NCI-H2029 treated with DMSO at 0.1 percent for 48 hours (cell line): ENCODE measurements at places on chromosomes 7 and 10.
A peak's percentile ranks its signal among the peaks of the same experiment; 100 is the strongest.

DNA sequence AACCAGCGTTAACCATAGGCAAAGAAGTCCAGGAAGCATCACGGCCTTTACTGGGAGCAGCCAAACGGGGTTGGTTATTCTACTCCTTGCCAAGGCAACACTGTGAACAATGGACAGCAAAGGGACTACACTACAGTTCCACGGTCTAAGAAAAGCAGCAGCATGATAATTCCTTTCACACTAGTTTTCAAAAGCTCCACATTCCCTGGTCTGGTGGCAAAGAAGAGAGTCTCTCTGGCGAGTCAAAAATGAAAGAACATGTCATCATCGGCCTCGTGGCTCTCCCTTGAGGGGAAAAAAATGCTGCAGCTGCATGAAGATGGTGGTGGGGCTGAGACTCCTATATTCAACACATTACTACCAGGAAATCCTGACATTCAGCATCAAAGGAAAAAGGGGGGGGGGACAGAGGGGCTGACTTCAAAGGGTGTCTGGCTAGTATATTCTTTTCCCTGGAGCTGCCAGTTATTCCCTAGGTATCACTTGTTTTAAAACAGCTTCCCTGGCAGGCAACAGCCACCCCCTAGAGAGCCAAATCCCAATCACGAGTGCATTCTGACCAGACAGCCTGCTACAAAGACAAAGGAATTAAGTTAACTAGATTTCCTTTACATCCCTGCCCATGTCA lies 49.1 kb downstream of the SLC37A3 start:
- no peak for DNase-seq

DNA sequence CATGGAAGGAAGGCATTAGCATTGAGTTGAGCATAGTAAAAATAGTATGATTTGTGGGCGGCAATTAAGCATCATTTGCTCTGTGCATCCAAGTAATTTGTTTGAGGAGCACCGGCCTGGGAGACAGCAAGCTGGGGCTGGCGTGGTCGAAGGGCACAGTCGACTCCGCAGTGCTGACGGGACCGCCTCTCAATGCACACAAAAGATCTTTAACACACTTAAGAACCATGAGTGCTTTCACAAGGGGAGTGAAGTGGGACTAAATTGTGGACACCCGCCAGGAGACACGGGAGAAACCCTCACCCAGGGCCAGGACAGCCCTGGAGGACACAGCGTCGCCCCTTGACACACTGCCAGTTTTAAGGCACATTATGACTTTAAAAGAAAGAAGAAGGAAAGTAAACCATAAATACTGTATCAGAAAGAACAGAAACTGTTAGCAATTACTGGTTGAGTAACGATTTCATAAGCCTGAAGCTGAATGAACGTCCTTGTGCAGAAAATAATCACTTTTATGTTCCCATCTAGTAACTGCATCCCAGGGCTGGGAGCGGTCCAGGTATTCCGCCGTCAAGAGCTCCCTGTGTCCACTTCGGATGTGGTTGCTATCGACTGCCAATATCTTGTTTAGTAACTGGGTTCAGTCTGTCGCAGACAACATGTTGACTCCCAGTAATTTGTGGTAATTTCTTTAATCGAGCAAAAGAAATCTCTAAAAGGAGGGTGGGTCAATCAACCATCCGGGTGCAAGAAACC lies 102.1 kb downstream of the EBF3 start:
- no peak for DNase-seq

DNA sequence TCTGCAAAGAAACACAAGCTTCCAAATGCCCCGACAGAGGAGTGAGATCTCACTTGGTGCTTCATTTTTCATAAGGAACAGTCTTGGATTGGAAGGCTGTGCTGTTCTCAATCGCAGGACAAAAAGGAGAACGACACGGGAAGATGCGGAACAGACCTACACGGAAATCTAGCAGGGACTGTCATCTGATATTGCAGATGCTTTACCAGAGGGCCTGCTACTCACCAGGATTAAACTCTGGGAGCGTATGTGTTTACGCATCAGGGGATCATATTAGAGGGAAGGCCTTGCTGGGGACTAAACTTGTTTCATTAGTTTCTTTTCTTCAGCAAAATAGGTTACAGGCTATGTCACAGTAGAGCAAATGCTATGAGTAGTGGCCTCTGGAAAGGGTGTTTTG lies 82.8 kb upstream of the EEPD1 start:
- no peak for DNase-seq

DNA sequence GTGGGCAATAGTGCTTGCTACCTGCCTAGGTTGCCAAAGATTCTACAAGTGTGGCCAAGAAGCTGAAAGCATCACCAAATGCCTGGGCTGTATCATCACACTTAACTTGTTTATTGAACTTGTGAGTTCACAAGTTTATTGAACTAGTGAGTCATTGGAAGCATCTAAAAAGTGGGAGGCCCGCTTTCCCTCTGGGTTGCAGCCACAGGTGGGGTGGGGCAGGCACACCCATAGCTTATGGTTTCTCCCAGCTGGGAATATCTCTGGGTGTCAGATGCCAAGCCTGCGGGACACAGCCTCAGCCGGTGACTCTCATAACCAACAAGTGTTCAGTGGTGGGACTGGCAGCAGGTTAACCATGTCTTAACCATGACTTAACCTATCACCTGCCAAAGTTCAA lies 145.9 kb upstream of the FAM13C start:
- no peak for DNase-seq

GRCh38 chr10:99449023-99449422 lies 18.6 kb upstream of the GOT1 start:
- no peak for DNase-seq

DNA sequence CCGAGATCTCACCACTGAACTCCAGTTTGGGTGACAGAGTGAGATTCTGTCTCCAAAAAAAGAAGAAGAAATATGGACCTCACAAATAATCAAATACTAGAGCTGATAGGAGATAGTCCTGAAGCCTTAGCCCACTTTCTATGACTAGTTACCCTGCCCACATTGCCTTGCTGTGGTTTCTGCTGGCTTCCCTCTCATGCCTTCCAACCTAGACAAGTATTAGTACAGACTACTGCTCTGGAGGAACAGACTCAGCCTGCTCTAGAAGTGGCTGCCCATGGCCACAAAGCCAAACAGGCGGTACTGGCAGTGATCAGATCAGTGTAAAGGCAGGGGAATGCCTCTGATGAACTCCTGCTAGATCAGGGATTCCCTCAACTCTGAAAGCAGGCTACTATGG lies 89.7 kb upstream of the PRKAR2B start:
- DNase-seq = no peak

DNA sequence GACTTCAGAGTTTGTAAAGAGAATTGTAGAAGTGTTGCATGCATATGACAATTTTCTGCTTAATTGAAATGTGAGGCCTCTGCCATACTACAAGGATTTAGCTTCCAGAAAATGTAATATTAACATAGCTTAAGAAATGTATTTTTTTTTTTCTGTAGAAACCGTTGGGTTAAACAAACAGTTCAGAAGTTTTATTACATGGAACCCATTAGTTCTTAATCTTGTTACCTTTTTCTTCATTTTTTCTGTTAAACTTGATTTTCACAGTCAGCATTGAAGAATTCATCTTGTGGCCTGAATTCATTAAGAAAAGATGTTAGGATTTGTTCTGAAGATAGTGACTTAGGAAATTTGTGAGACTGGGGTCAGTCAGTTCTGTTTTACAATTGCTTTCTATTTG lies 4.9 kb downstream of the PTEN start:
- no peak for DNase-seq

DNA sequence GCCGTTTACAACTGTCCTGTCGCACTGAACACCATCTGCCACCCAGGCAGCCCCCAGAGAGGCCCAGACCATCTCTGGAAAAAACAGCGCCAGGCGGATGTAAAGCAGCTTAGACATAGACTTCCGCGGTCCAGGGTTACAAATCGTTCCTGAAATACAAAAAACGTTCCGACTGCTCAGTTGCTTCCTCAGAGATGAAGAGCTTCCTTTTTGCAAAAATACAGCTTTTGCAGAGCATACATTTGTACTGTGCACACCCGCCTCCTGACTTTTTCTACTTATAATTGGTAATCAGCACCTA lies 11.4 kb downstream of the DAGLB start:
- DNase-seq = no peak

DNA sequence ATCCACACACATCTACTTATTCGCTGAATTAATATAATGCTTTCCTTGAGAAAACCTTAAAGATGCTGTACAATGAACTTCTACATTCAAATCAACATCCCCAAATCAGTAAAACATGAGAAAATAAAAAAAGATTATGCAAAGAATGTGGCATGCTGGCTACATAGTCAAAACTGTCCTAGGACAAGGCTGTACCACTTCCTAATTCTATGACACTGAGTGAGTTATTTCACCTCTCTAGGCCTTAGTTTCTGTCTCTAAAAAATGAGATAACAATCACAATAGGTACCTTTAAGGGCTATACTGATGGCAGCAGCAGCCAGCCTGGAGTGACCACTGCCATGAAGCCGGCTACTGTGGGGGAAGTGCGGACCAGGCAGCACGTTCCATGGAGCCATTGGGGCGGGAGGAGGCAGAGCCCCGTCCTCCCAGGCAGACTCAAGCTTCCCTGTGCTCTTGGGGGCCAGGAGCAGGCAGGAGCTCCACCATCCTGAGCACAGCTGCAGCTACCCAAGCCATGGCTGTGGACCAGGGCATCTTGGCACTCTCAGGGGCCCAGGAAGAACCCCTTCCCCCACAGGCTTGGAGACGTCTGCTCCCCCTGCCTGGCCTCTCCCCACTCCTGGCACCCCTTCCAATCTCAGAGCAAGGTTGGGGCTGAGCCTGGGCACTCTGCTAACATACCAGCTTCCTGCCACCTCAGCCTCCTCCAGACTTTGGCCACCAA lies 110.2 kb downstream of the ELAPOR2 start:
- DNase-seq = no peak

DNA sequence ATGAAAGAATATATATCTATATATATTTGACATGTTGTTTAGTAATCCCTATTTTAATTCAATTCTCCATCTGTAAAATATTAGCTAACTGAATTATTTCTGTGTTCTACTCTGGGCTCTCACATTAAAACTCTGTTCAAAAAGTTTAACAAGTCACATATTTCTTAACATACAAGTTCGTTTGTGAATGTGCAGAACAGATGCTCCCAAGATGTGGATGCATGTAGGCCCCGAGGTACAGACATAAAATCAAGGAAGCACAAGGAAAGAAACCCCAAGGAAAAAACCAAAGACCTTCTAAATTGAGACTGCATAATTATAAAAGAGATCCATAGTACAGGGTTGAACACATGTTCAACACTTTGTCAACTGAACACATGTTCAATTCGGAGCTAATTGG lies 175.1 kb downstream of the LRRTM3 start:
- no peak for DNase-seq

- no peak for DNase-seq
These were observed 47.7 kb upstream of the MGAM2 start for GRCh38 chr7:142063551-142064442.

DNA sequence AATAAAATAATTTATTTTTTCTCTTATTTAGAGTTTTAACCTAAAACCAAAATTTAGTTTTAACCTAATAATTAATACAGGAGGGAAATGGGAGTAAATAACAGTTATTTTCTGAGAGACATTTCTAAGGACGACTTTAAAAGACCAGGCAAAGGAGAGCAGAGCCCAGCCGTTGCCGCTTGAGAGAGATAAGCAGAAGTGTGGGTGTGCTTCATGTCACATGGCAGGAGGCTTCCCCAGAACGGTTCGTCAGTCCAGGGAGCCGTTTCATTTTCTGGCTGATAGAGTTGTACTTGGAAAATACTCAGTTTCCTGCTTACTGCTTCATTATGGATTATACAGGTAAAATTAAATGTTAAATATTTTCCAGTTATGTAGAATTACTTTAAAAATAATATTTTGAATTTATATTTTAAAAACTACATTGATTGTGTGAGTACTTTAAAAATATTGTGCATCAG lies 61.4 kb downstream of the ST7 start:
- DNase-seq = peak; percentile 46

DNA sequence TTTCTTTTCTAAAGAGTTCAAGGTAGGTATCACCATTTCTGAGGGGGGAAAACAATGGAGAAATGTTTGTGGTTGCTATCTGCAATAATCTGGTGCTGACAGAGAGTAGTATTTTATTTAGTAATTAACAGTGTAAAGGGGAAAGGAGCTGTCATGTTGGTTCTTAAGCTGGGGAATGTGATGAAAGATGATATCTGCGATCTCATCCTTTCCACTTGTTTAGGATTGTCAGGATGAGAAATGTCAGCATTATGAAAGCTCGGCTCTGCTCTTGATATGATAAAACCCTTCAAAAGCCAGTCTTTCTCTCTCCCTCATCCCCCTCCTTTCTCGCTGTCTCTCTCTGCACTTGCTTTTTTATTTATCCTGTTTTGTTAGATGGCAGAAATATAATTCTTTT lies 106.1 kb downstream of the POU6F2 start:
- no peak for DNase-seq

GRCh38 chr7:129786825-129787563 lies 165.8 kb downstream of the UBE2H start:
- no peak for DNase-seq

GRCh38 chr10:95459446-95460045 lies 101.6 kb downstream of the SORBS1 start:
- DNase-seq = no peak
